ENCODE measurements at places on chromosomes 7 and 10. TPM values are rescaled to one million over a fixed set of nuclear protein-coding genes. Genes with fewer than 3 reads are reported as not detected.
A peak's percentile ranks its signal among the peaks of the same experiment; 100 is the strongest.

DNA sequence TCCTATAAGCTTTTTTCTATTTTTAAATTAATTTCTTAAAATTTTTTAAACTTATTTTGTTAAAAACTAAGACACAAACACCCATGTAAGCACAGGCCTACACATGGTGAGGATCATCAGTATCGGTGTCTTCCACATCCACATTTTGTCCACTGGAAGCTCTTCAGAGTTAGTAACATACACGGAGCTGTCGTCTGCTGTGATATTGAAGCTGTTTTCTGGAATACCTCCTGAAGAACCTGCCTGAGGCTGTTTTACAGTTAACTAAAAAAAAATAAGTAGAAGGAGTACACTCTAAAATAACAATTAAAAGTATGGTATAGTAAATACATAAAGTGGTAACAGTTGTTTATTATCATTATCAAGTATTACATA, 17.7 kb downstream of the KLLN start:
- no peak for DNase-seq

GRCh38 chr10:97907830-97908229, 58.2 kb downstream of the GOLGA7B start:
- no peak for DNase-seq

GRCh38 chr7:158120716-158121115, 466.9 kb downstream of the PTPRN2 start:
- peak; percentile 13 for DNase-seq

- no peak for DNase-seq
Observed at GRCh38 chr7:34728156-34728555, 70.1 kb downstream of the NPSR1 start.

GRCh38 chr7:92622030-92622429, 31.8 kb upstream of the FAM133B start:
- no peak for DNase-seq

DNA sequence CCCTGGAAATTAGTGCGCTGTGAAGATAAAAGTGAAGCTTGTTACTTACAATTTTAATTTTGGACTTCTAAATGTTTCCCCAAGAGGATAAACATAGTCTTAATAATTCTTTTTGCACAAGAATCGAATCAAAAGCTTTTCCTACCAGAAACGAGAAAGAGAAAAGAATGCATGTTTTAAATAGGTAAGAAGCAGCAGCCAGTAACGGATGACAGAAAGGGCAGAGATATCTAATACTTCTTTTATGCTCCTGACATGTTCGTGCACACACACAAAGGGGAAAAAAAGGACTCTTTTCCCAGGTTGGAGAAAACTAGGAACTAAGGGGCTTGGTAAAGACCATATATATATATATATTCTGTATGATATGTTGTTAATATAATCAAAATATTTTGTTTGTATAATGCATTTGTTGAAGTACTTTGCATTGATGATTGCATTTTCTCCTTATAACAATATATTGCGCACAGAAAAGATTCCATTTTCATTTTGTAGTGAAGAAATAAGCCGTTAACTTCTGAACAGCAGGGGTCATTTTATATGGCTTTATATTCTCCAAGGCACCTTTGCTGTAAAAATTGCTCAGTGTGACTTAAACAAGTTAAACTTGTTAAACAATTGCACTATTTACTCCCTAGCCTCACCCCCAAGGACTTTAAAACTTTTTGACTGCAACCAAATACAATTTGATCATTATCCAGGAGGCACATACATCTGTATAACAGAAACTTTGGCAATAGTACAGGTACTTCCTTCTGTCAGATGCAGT, 2.2 kb downstream of the PRKAR2B start:
- DNase-seq = no peak

DNA sequence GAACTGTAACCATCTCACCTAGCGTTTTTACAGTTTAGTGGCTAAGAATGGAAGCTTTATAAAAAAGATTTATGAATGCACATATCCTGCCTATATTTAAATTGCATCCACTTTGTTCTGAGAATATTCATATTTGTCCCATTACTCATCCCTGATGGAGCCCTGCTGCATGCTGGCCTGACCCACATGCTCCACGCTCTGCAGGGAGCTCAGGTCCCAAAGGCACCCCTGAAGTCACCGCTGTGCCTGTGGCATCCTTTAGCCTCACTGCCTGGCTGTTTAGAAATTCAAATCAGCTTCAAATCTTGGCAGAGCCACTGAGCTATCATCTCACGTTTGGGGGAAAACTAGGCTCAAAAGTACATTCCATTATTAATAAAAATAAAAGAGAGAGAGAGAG, 24.4 kb downstream of the C10orf90 start:
- no peak for DNase-seq

GRCh38 chr10:100713859-100714565, 31.4 kb upstream of the PAX2 start:
- DNase-seq = no peak

DNA sequence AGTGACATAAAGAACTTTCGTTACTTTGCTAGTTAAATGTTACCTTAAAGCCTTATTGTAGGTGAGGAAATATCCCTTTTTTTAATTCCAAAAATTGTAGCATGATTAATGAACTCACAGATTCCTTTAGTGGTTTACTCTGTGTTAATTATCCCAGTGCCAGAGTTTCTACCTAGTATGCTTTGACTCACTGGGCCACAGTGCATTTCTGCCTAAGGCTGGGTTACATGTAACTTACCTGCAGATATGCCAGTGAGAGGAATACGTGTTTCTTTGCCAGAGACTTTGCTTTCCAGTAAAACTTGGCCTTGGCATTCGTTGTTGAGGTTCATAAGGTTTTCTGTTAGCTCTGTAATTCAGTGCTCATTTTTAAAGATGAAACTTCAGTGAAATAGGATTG, 380.8 kb upstream of the LRGUK start:
- no peak for DNase-seq

GRCh38 chr10:88066319-88066718, 202.9 kb downstream of the PTEN start:
- DNase-seq = no peak

- no peak for DNase-seq
Observed at GRCh38 chr7:26141077-26141476, 10.9 kb upstream of the NFE2L3 start.

- no peak for DNase-seq
Observed at GRCh38 chr10:76302961-76303630, 871.7 kb downstream of the LRMDA start.

GRCh38 chr10:118692872-118693271, 61.9 kb downstream of the CACUL1 start:
- no peak for DNase-seq

The CNNM1 gene
- 0.07 TPM for total RNA-seq

- DNase-seq = no peak
Observed at GRCh38 chr10:90788968-90789367, 68.9 kb downstream of the HTR7 start.

GRCh38 chr10:52316500-52316899, 2.4 kb downstream of the DKK1 start:
- DNase-seq = no peak

GRCh38 chr10:50582766-50583762, 40.7 kb downstream of the SGMS1 start:
- no peak for DNase-seq

GRCh38 chr7:50142425-50143017, 49.5 kb upstream of the ZPBP start:
- peak; percentile 13 for DNase-seq

DNA sequence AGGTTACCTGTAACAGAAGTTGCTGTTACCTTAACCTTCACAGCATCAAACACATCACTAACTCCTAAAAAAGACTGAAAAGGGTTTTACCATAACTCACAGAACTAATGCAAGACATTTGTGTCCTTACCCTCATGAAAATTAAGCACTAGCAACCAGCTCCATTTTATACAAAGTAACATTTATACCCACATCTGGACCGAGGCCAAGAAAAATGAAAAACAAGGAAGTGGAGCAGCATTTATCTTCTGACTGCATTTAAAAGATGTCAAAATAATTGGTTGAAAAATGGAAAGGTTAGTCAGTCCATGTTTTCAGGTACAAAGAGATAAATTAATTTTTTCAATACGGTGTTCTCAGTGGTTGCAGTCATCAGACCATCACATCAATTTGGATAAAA, 3.1 kb upstream of the RBP4 start:
- no peak for DNase-seq

- no peak for DNase-seq
Observed at GRCh38 chr7:34236057-34236456, 330.7 kb downstream of the BMPER start.

DNA sequence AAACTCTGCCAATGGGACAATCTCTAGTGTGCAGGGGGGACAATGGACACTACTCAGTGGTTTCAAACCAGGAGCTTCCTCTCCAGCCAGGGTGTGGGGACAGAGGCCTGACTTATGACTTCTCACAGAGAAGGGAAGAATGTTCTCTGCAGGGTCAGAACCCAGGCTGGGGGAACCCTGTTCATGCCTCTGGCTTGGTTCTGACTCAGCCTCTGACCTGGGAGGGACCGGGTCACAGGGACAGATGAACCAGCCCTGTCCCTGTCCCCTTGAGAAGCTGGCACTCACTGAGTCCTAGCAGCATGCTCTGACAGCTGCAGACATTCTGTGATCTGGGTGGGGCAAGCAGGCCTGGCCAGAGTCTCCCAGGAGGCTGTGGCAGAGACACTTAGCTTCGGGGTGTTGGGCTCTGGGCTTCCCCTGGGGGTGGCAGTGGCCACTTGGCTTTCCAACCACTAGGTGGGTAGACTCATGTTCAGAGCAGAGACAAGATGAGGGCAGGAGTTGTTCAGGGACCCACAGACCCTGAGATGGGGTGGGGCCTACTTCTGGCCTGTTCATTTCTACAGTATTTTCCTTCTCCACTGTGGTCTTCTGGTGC, 13.6 kb downstream of the TSPAN15 start:
- DNase-seq = no peak

GRCh38 chr7:138030679-138031351, 28.9 kb upstream of the CREB3L2 start:
- DNase-seq = no peak

The SORBS1 gene
- 1,195 TPM for total RNA-seq

GRCh38 chr7:29044554-29044953, 86.4 kb upstream of the TRIL start:
- no peak for DNase-seq

DNA sequence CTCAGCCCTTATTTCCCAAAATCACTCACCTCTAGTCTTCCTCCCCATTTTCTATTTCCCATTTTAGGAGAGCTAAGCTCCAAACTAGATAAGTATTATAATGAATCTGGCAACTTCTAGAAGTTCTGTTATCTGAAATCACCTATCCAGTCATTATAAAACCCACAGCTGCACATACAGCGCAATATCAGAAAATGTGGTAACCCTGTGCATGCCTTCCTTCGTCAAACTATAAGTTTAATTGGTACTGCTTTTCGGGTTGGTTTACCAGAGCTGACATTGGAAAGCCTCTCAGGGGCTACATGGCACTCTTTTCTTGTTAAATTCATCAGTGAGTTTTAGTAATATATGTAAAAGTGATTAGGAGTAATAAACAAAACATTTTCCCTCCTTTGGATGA, 1.6 kb downstream of the LAMB4 start:
- DNase-seq = no peak

DNA sequence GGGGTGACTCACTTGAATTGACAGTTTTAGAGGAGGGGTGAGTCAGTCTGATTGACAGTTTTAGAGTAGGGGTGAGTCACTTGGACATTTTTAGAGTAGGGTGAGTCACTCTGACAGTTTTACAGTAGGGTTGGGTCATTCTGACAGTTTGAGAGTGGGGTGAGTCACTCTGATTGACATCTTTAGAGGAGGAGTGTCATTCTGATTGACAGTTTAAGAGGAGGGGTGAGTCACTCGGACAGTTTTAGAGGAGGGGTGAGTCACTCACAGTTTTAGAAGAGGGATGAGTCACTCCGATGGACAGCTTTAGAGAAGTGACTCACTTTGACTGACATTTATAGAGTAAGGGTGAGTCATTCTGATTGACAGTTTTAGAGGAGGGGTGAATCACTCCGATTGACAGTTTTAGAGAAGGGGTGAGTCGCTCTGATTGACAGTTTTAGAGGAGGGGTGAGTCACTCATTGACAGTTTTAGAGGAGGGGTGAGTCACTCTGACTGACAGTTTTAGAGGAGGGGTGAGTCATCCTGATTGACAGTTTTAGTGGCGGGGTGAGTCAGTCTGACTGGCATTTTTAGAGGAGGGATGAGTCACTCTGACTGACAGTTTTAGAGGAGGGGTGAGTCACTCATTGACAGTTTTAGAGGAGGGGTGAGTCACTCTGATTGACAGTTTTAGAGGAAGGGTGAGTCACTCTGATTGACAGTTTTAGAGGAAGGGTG, 595.9 kb downstream of the DNAJB6 start:
- DNase-seq = no peak

GRCh38 chr10:101780818-101781654, 2.2 kb downstream of the NPM3 start:
- DNase-seq = peak; percentile 39

DNA sequence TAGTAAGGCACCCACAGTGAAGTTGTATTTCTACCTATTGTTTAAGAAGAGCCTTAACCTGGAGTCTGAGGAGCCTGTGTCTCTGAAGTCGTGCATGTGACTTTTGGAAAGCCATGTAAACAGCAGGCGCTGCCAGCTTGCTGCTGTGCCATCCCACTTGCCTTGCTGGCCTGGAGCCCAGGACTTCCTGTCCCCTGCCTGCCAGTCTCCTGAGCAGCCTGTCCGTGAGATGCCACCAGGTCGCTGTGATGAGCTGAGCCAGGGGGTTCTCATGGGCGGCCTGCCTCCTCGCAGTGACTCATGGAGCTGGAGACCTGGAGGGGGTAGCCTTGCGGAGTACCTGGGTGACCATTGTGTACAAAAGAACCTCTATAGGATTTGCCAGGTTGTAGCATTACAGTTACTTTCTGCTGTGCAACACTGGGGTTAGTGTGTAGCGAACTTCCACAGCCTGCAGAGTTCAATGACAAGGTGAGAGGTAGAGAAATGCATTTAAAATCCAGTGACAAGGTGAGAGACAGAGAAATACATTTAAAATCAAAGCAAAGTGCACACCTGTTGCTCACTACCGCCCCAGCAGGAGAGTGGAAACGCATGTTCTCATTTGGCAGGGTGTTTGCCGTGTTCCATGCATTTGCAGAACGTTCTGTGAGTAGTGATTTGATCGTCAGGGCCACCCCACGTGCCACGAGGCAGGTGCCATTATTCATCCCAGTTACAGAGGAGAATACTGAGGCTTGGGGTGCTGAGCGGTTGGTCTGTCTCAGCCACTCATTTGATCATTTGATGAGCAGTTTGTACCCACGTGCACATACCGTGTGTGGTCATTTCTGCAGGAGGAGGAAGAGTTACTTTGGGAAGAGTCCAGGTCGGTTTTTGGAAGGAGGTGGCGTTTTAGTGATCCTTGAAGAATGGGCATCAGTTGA, 36.6 kb upstream of the BHLHA15 start:
- DNase-seq = peak; percentile 57

- DNase-seq = no peak
Observed at GRCh38 chr7:27619492-27619891, 43.2 kb downstream of the HIBADH start.

GRCh38 chr10:130105724-130106123, 4.9 kb downstream of the C10orf143 start:
- no peak for DNase-seq

DNA sequence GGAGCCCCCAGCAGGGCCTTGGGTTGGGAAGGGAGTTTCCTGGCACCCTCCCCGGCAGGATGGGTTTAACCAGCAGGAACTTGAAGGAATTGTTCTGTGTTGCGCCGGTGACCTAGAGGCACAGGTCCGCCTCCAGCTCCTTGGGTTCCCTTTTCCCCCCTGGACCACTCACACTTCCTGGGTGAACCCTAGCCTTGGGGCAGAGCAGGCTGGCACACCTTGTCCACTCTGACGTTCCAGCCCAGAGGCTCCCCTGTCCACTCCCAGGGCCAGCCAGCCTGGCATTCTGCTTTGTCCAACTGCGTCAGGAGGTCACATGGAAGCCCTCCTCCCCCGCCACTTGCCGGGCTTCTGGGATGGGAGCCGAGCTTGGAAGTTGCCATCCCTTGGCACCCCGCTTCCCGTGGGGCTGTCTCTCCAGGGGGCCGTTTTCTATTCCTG, 25.8 kb downstream of the TMEM120A start:
- no peak for DNase-seq

Measured in heart right ventricle (tissue), 16 donors.